ENCODE measurements at places on chromosomes 3 and 15.

DNA sequence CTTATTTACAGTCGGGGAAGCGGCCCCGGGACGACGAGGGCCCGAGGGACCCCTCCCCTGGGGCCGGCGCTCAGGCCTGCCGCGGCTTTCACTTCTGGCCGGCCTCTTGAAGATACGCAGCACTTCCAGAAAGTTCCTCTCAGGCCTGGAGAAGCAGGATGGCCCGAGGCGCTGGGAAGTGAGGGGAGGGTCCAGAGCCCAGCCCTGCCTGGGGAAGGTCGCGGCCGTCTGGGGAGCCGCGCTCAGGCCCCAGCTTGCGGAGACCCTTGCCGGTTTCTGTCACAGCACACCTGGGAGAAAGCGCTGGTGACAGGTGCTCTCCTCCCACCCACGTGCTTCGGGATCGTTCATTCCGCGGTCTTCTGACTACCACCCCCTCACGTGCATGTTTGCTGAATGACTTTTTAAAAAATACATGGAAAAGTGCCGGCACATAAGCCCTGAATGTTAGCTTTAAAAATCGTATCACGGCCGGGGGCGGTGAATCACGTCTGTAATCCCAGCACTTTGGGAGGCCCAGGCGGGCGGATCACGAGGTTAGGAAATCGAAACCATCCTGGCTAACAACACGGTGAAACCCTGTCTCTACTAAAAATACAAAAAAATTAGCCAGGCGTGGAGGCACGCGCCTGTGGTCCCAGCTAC, 727 bp upstream of the TM2D3 start:
- DNase-seq: no peak

DNA sequence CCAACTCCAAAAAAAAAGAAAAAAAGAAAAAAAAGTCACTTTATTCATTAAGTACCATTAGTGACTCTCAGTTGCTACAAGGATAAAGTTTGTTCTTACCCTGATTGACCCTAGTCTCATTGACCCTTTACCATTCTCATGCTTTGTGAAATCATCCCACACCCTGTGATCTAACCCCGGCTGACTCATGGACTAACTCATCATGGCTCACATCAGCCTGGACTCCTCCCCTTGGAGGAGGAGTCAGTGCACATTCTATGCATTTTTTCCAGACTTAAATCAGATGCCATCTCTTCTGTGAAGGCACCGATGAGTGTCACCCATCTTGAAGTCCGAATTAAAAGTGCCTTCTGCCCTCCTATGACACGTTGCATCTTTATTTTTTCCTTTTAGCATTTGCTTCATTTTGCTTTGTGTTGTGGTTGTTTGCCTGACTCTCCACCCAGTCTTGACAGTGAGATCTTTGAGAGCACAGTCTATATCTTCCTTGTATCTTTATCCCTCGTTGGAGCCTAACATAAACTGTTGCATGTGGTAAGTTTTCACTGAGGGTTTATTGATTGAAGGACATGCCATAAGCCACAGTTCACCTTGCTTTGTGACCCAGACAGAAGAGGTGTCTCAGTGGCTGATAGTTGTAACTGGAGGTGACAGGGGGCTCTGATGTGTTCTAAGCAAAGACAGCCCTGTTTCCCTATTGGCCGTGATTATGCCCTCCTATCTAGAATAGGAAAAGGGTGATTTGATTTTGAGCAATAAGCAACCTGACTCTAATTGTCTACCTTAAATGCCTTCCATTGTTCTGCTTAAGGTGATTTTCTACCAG, 72.1 kb downstream of the IL1RAP start:
- peak; percentile 47 for DNase-seq

DNA sequence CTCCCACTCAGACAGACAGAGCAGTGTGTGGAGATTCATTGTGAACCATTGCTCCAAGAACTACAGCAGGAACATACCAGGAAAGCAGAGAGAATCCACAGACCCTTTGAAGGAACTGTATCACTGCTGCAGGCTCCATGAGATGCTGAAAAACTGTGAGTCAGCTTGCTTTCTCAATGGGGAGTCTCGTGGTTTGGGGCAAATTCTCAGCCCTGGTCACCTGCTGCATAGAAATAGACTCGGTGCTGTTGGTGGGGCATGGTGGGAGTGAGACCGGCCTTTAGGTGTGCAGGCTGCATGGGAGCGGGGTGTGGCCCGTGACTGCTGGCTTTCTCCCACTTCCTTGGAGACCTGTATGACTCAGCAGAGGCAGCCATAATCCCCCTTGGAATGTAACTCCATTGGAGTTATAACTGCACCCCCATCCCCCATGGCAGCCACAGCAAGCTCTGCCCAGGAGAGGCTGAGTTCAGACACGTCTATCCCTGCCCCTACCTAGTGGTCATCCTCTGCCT, 35.6 kb downstream of the ALCAM start:
- no peak for DNase-seq

DNA sequence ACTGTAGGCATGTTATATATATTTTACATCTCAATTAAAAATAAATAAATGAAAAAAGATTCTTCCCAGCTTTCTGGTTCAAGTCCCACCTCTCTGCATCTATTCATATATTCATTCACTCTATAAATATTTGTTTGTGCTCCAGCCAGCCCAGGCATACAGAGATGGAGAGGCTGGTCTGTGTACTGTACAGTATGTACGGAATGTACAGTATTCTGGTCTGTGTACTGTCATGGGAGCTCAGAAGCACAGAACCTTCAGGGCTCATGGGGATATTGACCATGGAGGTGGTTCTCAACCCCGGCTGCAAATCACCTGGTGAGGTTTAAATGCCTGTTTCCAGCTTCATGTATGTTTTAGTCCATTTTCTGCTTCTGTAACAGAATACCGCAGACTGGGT, 13.8 kb downstream of the CORO2B start:
- no peak for DNase-seq

- peak; percentile 84 for DNase-seq
Measured at GRCh38 chr3:58051196-58051595, 43.0 kb downstream of the FLNB start.

DNA sequence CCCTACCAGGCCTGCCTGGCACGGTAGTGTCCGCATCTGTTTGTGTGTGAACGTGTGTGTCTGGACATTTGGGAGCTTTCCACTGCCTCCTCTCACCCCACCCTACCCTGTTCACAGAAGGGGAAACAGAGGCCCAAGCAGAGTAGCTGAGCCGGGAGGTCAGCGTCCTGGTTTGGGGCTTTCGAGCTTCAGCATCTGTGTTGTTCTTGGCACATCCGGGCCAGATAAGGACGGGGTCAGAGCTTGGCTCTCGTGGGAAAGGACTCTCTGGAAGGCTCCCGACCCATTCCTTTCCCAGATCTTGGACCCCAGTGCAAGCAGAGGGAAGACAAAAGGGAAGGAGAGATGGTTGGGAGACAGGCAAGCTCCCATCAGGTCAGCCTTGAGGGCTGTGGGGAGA, 6.3 kb upstream of the PTH1R start:
- DNase-seq: no peak

DNA sequence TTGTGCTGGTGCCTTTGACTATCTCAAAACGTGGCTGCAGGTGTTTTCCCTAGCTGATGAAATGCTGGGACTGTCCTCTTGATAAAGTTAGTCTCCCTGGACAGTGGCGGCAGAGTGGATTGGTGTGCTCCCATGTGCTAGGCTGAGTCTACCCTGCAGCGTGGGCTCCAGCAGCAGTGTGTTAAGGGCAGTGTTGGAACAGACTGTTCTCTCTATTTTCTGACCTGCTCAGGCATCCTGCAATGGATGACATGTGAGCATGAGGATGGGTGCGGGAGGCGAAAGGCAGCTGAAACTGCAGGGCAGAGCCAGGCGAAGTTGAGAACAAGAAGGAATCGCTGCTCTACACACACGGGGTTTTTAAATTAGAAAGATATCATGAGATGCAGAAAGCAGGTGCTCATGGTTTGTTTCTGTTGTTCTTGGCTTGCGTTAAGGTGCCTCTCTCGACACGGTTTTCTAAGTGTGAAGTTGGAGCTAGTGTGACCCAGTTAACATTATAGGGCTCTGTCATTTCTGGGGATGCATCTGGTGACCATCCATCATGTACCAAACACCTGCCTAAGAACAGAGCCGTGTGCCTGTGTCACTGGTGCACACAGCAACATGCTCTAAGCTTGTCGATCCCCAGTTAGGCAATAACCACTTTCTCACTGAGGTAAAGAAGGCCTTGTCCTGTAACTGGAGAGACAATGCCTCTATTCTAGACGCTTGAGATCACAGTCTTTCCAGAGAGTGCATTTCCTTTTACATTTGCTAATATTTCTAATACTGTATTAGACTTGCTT, 44.3 kb downstream of the SLCO3A1 start:
- no peak for DNase-seq

GRCh38 chr3:63047068-63047467, 171.9 kb upstream of the CADPS start:
- no peak for DNase-seq

Measured in AG09309 (cell line).